ENCODE measurements at places on chromosomes 16 and 17. TPM values are rescaled to one million over a fixed set of nuclear protein-coding genes. Genes with fewer than 3 reads are reported as not detected.

Gene STAC2
- not detected for total RNA-seq

Gene CDK3
- 9.8 TPM for total RNA-seq

Gene SLFN12
- total RNA-seq, result 12.5 TPM

Gene SLC16A6
- 5.3 TPM for total RNA-seq

Gene CES1
- total RNA-seq, result not detected

Gene SLC6A4
- total RNA-seq, result not detected

Gene AOC2
- 2.7 TPM for total RNA-seq

Gene TLCD2
- total RNA-seq, result 0.11 TPM

Gene NTHL1
- 33.2 TPM for total RNA-seq

Gene DPH1
- 36.6 TPM for total RNA-seq

Gene LRRC37A
- total RNA-seq, result 2.9 TPM

Gene ANKFN1
- not detected for total RNA-seq

Gene MT3
- 3.4 TPM for total RNA-seq

Gene CRYBA1
- total RNA-seq, result not detected

Gene SLC2A4
- total RNA-seq, result not detected

Gene CDH8
- total RNA-seq, result not detected

Gene CSH2
- not detected for total RNA-seq

Gene GAS7
- 0.18 TPM for total RNA-seq

All from T-helper 2 cell treated with Interferon-gamma antibody and Interleukin-4, amounts not matched to agents 100 ng/mL and 5 ng/mL, for 36 hours (primary cell).